Muscle of arm (tissue), 14 donors: ENCODE measurements at places on chromosomes 16 and 17. TPM values are rescaled to one million over a fixed set of nuclear protein-coding genes. Genes with fewer than 3 reads are reported as not detected.

The SERPINF2 gene
- 0.99 TPM for polyA plus RNA-seq

The SLC16A6 gene
- polyA plus RNA-seq = 1.3 TPM

The C1QTNF1 gene
- polyA plus RNA-seq = 7.6 TPM

The DPEP1 gene
- 0.64 TPM for polyA plus RNA-seq

The CAVIN1 gene
- 442 TPM for polyA plus RNA-seq
